ENCODE measurements at places on chromosomes 13 and 19.

- no peak for DNase-seq
Measured at GRCh38 chr13:50075619-50076097, 60.4 kb downstream of the KCNRG start.

DNA sequence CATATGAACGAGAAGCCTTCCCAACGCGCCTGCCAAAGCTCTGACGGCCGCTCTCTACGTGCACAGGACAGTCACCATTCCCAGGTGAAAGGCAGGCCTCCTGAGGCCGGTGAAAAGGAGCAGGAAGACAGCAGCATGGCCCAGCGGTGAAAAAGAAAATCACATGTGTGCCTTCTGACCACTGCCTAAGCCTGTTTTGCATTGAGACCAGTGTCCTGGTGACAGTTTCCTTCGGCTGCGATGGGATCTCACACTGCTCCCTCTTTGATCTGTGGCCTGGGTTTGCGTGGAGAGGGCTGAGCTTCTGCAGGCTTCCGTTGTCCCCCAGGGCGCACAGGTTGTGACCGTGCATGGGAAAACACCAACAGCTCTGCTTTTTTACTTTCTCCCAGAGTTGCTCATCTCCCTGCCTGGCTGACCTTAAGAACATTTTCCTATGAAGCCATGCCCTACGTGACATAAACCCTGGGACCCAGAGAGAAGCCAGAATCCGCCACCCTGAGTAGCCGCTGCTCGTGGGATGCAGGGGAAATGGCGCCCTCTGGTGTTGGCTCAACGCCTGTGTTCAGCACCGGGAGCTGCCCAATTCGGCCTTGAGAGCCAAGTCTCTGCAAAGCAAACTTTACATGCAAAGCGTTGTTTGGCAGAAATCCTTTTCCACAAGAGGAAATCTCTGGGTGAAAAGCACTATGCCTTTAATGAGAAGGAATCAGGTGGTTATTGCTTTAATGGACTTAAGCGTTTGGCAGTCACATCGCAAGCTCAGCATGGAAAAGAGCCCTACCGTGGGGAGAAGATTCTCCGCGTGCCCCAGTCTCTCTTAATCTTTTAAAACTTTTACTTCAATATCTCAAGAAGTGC is 112.2 kb upstream of the GPR12 start:
- peak; percentile 6 for DNase-seq

- DNase-seq: no peak
Measured at GRCh38 chr13:81596224-81596753, 1255.4 kb upstream of the SPRY2 start.

DNA sequence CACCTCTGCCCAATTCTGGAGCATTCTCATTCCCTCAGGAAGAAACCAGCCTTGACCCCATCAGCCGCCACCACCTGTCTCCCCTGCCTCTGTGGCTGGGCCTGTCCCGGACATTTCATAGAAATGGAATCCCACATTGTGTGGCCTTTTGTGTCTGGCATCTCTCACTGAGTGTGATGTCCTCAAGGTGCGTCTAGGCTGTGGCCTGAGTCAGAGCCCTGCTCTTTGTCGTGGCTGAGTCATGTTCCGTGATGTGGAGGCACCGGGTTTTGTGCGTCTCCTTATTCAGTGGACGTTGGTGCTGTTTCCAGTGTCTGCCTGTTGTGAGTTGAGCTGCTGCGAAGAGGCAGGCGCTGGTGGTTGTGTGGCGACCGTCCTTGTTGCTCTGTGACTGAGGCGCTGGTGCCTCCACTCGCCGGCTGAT is 3.5 kb downstream of the FZR1 start:
- no peak for DNase-seq

GRCh38 chr13:45396533-45397095 is 21.6 kb downstream of the SLC25A30 start:
- DNase-seq: no peak

DNA sequence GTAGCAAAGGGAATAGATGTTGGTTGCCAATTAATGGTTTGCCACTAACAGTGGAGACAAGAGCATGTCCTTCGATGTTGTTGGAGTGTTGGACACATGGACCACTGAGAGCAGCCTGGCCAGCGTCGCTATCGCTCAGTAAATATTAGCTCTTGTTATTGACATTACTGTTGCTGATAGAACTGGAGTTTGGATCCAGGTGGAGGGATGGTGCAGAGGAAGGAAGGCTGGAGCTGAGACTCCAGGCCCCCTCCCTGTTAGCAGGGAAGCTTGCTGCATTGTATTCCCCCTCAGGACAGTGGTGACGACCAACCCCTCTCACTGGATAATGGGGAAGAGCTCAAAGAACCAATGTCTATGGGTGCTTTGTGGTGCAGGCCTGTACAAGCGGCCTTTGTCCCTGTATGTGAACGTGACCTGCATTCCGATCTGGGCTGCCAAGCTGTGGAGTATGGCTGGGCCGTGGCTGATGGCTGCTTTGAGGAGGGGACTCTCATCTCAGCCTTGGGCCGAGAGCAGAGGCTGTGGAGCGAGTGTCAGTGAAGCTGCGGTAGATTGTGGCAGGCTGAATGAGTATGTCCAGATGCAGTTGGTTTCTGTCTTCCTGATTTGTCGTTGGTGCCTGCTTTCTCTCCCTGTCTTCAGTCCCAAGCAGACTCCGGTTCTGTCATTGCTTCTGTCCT is 7.0 kb downstream of the CLASRP start:
- no peak for DNase-seq

- no peak for DNase-seq
Measured at GRCh38 chr13:92500192-92500591, 726.4 kb upstream of the GPC6 start.

GRCh38 chr19:32570081-32570785 is 10.8 kb upstream of the PDCD5 start:
- DNase-seq: peak; percentile 15

- DNase-seq: peak; percentile 49
Measured at GRCh38 chr13:97367016-97367822, 66.8 kb upstream of the RAP2A start.

DNA sequence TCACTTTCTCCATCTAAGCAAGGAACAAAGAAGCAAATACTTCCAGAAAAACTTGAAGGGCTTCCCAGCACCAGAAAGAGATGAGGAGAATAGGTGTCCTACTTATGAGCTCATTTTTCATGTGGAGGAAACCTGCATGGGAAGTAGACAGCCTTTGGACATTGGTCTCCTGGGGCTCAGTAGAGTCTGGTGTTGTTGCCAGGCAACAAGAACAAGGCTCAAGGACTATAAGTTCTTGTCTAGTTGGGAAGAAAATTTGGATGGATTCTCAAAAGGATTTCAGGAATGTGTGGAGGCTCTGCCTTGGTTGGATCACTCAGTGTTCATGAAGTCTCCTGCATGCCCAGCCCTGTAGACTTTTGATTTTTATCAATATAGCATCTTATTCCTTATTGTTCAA is 84.5 kb downstream of the MBNL2 start:
- DNase-seq: no peak

DNA sequence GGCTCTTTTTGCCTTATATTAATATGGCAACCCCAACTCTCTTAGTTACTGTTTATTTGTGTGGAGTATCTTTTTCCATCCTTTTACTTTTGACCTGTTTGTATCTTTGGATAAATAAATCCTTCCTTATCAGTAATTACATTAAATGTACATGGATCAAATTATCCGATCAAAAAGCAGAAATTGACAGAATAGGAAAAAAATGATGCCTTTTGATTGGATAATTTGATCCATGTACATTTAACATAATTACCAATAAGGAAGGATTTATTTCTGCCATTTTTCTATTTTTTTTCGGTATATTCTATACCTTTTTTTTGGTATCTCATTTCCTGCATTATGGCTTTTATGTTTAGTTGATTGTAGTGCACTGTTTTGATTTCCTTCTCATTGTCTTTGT is 57.2 kb downstream of the ZMYM2 start:
- no peak for DNase-seq

DNA sequence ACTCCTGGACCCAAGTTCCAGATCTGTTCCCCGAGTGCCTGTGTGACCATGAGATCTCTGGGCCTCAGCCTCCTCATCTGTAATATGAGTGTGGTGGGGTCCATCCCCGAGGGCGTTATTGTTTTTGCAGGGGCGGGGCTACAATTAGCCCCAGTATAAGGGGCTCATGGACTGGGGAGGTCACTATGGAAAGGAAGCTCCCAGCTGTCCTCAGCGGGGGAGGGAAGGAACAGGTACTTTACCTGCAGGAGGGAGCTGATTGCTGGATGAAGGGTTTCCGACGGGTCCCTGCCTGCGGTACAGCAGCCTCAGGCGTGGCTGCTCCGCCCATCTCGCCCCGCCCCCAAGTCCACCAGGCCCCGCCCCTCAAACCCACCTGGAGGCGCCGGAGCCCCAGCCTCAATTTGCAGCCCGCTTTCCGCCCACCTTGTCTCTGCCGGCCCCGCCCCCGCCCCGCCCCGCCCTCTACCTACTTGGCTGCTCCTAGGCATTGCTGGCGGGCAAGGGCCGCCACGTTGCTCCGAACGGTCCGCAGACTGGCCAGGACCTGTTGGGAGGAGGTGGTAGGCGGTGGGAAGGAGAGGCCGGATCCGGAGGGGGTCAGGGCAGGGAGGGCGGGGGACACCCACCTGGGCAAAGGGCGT is 5.5 kb downstream of the PDE4C start:
- no peak for DNase-seq

GRCh38 chr13:21675095-21675991 is 4.5 kb downstream of the FGF9 start:
- no peak for DNase-seq

GRCh38 chr19:1833540-1833939 is 14.7 kb downstream of the REXO1 start:
- no peak for DNase-seq

- DNase-seq: peak; percentile 69
Measured at GRCh38 chr13:79451500-79451962, 29.4 kb upstream of the NDFIP2 start.

- no peak for DNase-seq
Measured at GRCh38 chr13:112234131-112234875, 141.9 kb upstream of the SPACA7 start.

GRCh38 chr13:18961383-18962117 is 220.1 kb downstream of the TUBA3C start:
- DNase-seq: no peak

GRCh38 chr19:1366296-1366695 is 17.4 kb upstream of the NDUFS7 start:
- DNase-seq: no peak

DNA sequence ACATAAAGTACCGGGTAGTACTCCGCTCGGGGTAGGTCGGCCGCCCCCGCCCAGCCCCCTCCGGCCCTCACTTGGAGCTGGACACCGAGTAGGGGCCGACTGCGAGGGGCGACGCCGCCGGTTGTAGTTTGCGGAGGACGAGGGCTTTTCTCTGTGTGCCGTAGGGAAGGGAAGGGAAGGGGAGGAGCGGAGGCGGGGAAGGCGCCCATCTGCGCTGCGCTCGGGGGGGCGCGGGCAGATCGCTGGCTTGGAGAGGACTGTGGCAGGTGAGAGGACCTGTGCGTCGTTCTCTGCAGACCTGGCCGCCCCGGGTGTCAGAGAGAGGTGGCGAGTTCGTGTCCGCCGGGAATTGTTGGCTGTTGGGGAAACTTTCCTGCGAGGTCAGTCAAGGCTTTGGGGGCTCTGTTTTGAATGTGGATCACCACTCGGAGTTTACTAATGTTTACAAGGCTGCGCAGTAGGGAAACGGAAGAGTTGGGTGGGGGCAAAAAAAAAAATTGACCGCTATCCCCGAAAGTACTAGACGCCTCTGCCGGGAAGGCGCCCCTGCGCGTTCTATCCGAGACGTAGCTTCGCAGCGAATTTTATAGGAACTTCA is 1.4 kb downstream of the ING1 start:
- DNase-seq: no peak

GRCh38 chr19:48900477-48901406 is 630 bp downstream of the NUCB1 start:
- DNase-seq: no peak
